ENCODE measurements at places on chromosomes 11 and 22.

- no peak for DNase-seq
Measured at GRCh38 chr11:79083352-79083751, 357.5 kb downstream of the TENM4 start.

GRCh38 chr11:126359431-126360048 is 4.1 kb downstream of the ST3GAL4 start:
- peak; percentile 74 for DNase-seq

- no peak for DNase-seq
Measured at GRCh38 chr11:110059706-110060463, 33.3 kb upstream of the ZC3H12C start.

DNA sequence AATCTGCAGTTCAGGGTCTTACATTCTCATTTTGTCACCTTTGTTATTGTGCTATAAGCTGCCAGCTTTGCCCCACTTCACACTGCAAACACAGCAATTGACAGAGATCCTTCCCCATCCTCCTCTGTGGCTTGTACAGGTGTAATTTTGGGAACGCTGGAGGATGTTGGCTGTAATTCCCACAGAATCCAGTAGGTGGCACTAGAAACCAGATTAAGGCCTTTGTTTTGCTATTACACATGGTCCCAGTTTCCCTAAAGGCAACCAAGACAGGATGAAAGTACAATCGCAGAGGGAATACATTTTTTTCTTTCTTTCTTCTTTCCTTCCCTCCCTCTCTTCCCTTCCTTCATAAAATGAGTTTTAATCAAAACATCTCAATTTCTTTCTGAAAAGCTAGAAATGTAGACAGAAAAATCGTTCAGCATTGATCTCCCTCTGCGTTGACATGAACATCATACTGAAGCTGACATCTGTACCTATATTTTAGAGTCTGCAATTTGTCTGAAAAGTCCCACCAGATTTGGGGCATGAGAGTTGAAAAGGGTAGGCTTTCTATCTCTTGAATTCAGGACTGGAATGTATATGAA is 21.3 kb upstream of the NELL1 start:
- DNase-seq, result no peak

DNA sequence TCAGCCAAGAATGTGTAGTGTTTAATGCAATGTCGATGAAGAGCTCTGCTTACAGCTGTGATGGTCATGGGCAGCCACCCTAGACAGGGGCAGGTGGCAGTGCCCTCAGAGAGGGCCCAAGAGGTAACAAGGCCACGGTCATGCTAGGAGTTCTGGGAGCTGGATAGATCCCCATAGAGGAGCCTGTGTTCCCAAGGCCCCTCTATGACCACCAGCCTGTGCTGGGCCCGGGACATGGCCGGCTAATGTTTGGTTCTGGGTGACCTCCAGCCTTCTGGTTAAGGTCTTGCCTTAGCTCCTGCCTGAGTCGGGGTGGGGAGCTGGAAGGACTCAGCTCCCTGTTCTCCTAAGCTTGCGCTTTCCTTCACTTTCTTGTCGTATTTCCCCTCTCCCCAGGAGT is 65.1 kb downstream of the GRIK4 start:
- DNase-seq, result no peak

GRCh38 chr11:19291064-19291463 is 50.3 kb upstream of the E2F8 start:
- DNase-seq, result no peak

GRCh38 chr11:77471558-77472193 is 2.2 kb downstream of the PAK1 start:
- no peak for DNase-seq

- DNase-seq, result no peak
Measured at GRCh38 chr22:44201665-44202064, 20.9 kb downstream of the PARVG start.

GRCh38 chr11:10377183-10377582 is 72.3 kb downstream of the ADM start:
- no peak for DNase-seq

DNA sequence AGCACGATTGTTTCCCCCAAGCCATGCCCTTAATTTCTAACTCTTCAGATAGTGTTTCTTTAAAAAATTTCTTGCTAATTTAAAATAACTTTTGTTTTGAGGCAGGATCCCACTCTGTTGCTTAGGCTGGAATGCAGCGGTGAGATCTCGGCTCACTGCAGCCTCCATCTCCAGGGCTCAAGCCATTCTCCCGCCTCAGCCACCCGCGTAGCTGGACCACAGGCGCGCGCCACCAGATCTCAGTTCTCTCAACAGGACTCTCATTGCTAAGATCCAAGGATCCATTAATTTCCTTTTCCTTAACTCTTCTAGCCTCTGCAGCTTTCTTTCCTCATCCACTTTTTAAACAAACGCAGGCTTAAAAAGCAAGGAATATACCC is 327 bp upstream of the MED17 start:
- DNase-seq, result no peak

Measured in amygdala (tissue), 56 donors.